ENCODE measurements at places on chromosomes 5 and 9. TPM values are rescaled to one million over a fixed set of nuclear protein-coding genes. Genes with fewer than 3 reads are reported as not detected.

DNA sequence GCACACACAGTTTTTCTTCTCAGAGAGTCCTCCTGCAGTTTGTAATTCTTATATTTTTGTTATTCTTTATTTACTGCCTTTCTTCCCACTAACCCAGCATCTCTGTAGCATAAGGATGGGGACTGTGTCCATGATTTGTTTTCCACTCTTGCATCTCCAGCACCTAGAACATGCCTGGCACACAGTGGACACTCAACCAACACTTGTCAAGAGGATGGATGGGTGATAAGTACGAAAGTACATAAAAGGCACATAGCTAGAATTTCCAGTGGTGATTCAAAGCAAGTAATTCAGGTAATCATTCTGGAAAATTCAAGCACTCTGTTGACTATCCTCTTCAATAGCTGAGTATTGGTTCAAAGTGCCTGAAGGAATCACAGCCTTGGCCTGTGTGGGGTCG lies 60.2 kb upstream of the TRIO start:
- no peak for DNase-seq

- DNase-seq, result no peak
Observed at GRCh38 chr5:137617528-137618205, 118.2 kb downstream of the KLHL3 start.

DNA sequence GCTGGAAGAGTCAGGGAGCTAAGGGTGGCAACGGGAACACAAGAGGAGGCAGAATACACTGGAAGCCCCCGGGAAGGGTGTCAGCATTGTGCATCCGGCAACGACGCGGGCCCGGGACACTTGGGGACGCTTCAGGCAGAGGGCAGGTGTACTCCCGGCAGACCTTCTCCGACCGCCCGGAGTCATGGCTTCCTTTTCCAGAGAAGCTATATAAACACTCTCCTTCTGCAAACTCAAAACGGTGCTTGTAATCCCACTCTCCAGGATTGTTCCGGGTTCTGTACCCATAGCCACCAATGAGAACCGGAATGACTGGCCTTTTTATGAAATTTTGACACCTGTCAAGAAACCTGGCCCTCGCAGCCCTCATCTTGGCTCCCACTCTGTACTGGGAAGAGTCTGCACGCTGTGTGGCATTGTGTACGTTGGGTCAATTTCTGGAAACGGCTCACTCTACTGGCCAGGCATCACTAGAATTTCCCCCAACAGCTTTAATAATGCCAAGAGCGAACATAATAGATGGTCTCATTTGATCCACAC lies 462 bp upstream of the MCC start:
- DNase-seq, result no peak

DNA sequence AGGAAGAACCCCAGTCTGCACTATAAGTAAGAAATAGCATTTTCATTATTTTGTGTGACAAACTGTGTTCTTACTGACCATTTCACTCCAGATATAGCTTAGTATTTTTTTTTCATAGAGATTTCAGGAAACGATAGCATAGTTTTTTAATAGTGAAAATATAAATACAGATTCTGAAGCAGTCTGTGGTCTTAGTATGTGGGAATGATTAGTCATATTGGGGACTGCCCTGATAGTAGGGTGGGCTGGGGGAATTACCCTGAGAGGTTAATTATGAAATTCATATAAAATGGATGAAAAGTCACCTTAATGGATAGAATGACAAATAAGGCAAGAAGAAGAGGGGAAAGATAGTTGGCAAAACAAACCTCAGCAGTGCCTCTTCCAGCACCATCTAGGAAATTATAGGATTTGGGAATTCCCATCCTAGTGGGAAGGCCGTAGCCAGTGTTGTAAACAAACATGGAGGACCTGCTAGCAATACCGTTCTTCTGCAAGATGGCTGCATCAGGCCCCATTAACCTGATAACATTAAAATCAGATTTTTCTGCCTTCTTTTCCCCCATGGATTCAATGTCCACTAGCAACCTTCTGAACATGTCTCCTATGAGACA lies 23.7 kb upstream of the NR3C1 start:
- no peak for DNase-seq

BARHL1 gene
- total RNA-seq, result not detected

DNA sequence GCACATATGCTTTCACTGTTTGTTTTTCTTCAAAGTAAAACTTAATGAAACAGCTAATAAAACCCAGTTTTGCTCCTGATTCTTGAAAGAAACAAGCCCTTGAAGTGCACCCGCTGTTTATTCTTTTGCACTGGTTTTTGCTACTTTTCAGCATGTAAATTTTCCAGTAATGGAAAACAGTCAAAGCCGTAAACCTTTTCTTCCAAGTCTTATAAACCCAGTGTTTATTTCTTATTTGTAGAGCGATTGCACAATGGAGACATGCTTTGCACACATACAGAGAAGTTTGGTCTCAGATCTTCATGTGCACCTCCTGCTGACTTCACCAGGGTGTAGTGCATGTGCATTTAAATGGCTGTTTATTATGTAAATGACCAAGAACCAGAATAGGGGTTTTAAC lies 51.8 kb downstream of the ATG10 start:
- DNase-seq, result no peak

- DNase-seq, result no peak
Observed at GRCh38 chr9:124694414-124695279, 76.5 kb downstream of the NR6A1 start.

DNA sequence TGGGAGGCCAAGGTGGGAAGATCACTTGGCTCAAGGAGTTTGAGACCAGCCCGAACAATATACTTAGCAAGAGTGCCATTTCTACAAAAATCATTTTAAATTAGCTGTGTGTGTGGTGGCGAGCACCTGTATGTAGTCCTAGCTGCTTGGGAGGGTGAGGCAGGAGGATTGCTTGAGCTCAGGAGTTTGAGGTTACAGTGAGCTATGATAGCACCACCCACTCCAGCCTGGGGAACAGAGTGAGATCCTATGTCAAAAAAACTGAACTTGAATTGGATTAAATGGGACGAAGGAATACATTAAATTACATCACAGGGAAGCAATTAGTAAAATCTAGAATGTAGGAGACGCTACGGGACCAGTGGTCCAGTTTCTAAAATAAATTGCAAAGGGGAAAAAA lies 6.4 kb upstream of the ETF1 start:
- no peak for DNase-seq

PPWD1 gene
- total RNA-seq, result 93.8 TPM

GRCh38 chr5:153901449-153901848 lies 137.3 kb downstream of the FAM114A2 start:
- DNase-seq, result no peak

DNA sequence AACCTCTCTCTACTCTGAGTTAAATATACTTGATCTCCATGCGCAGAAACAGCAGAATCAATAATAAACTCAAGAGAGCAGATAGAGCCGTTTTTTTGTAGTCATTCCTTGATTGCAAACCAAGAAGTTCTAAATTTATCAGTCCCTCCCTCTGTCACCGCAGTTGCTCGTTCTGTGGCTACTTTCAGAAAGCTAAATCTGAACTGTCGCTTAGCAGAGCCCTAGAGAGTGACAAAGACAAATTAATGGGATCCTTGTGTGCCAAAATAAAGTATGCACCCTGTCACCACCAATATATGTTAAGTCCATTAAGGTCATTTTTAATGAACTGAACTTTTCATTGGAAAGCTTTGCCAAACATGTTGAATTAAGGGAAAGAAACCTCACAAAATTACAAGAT lies 218.3 kb downstream of the ADAMTSL1 start:
- no peak for DNase-seq

- DNase-seq, result no peak
Observed at GRCh38 chr5:76527685-76528161, 95.5 kb downstream of the F2RL2 start.

- DNase-seq, result no peak
Observed at GRCh38 chr5:170731052-170731451, 52.5 kb upstream of the GABRP start.

DNA sequence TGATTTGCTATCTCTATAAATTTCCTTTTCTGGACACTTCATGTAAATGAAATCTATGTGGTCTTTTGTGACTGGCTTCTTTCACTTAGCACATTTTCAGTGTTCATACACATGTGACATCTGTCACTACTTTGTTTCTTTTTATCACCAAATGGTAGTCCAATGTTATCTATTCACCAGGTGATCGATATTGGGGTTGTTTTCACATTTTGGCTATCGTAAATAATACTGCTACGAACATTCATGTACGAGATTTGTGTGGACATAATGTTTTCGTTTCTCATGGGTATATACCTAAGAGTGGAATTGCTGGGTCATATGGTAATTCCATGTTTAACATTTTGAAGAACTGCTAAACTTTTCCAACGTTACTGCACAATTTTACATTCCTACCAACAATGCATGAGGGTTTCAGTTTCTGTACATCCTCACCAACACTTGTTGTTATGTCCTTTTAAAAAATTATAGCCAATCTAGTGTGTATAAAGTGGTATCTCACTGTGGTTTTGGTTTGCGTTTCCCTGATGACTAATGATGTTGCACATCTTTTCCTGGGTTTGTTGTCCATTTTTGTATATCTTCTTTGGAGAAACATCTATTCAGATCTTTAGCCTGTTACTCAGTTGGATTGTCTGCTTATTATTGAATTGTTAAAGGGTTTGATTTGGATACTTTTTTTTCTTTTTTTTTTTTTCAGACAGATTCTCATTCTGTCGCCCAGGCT lies 263.0 kb downstream of the PDZD2 start:
- DNase-seq, result no peak

GRCh38 chr9:2269778-2270177 lies 254.6 kb downstream of the SMARCA2 start:
- DNase-seq, result no peak

PCDH12 gene
- total RNA-seq, result not detected

SLC4A9 gene
- total RNA-seq, result not detected

GRCh38 chr5:179438461-179438860 lies 93.2 kb upstream of the ADAMTS2 start:
- DNase-seq, result no peak

GRCh38 chr5:82523633-82524032 lies 245.5 kb upstream of the RPS23 start:
- DNase-seq, result no peak

DNA sequence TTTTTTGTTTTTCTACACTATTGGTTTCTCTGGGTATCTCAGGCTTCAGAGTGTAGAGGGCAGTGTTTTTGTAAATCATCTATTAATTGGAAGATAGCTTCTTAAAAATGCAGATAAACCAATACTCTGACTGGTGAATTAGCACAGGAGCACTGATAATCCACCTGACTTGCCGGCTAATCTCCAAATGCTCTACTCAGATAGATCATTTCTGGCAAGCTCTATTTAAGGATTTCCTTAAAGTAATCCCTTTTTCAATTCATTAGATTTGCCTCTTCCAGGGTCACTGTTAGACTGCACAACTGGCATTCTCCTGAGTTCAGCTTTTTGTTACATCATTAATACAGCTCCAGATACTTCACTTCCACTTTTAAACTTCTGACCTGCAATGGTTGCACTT lies 1390.3 kb upstream of the NUDT12 start:
- DNase-seq, result no peak

GRCh38 chr5:106135473-106135872 lies 1535.3 kb downstream of the EFNA5 start:
- DNase-seq, result no peak

Measured in CD4-positive, CD25-positive, alpha-beta regulatory T cell (primary cell).